ENCODE measurements at places on chromosomes 12 and 14. TPM values are rescaled to one million over a fixed set of nuclear protein-coding genes. Genes with fewer than 3 reads are reported as not detected.

DNA sequence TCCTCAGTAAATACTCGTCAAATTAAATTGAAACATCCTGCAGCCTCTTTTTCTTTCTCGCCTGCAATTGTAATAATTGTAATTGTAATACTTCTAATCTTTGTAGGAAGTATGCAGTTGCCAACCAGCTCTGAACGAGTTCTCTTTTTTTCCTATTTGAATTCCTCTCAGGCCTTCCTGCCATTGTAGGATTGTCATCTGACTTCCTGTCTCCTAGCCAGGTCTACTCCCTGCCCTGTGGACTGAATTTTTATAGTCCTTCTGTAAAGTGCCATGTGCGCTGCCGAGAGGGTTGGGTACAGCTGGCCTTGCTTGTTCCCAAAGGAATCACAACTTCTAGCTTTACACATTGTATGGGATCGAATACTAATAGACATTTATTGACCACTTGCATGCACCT, 183.3 kb downstream of the SSPN start:
- no peak for DNase-seq

IKBIP gene
- 95.3 TPM for total RNA-seq

DNA sequence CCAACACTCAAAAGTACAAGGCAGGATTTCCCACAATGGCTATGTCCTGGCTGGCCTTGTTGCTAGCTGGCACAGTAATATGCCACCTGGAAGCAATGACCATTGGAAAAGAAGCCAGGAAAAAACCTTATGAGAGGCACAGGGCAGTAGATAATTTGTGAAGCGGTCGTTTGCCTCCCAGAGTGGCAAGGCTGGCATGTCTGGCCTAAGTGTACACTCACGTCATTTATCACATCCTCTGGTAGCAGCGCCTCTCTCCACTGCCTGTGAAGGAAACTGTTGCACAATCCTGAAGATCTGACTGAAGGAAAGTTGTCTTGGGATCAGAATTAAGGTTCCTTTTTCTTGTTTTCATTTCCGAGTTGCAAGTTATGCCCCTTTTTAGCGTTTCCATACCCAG, 408.5 kb downstream of the ZFP36L1 start:
- DNase-seq = no peak

ARHGDIB gene
- total RNA-seq = 14.6 TPM

DNA sequence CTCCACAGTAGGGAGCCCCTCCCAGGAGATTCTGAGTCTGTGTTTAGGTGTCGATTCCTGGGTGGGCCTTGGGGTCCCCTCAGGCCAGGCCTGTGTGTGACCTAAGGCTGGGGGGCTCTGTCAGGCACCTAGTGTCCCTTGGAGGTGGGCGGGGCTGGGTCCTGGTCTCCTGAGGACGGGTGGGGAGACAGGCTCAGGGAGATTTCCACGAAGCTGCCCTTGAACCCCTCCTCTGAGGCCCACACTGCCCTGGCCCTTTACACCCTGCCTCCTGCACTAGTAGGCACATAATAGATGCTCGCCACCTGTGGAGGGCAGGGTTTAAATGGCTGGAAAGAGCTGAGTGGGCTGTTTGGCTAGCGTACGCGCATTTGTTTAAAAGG, 32.9 kb downstream of the MEG3 start:
- no peak for DNase-seq

GRCh38 chr12:108008163-108008905, 120.8 kb upstream of the WSCD2 start:
- no peak for DNase-seq

GRCh38 chr14:103286460-103286859, 47.6 kb upstream of the EIF5 start:
- DNase-seq = no peak

DNA sequence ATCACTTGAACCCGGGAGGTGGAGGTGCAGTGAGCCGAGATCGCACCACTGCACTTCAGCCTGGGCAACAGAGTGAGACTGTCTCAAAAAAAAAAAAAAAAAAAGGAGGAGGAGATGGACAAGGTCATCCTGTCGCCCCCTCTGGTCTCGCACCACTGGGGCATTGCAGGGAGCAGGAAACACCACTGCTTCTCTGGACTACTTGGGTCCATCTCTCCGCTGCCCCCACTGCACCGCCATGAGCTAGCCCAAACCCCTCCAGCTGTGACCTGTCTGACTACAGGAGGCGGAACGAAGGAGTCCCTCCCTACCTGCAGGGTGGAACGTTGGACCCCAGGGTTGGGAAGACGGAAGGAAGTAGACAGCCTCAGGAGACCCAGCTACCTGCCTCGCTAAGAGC, 18.2 kb upstream of the FAM222A start:
- no peak for DNase-seq

DNA sequence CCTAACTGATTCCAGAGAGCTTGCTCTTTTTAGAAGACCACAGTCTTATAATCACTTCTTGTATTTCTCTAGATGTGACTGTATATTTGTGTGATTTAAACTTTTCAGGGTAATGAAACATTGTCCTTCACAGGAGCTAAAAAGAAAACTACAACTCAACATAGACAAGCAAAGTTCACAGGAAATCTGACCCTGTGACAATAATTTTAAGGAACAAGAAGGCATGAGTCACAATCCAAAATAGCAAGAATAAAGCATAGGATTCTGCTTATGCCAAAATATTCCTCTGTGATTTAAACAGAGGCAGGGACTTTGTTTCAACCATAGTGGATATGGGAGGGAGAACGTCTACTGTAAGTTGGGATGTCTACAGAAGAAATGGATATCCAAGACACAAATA, 44.3 kb downstream of the GPR65 start:
- DNase-seq = no peak

All from renal cortical epithelial cell (primary cell).